Ureter (tissue), 1 donor: ENCODE measurements at places on chromosomes 2 and 18. TPM values are rescaled to one million over a fixed set of nuclear protein-coding genes. Genes with fewer than 3 reads are reported as not detected.
A peak's percentile ranks its signal among the peaks of the same experiment; 100 is the strongest.

Gene LAPTM4A
- total RNA-seq, result 227 TPM

Gene GMCL1
- 18.5 TPM for total RNA-seq

Gene LONRF2
- 3.6 TPM for total RNA-seq

Gene UGT1A7
- 7.7 TPM for total RNA-seq

Gene TMEM178A
- total RNA-seq, result 2.9 TPM

Gene SH3RF3
- total RNA-seq, result 8.0 TPM

Gene POTEJ
- total RNA-seq, result not detected

Gene SLC8A1
- total RNA-seq, result 116 TPM

DNA sequence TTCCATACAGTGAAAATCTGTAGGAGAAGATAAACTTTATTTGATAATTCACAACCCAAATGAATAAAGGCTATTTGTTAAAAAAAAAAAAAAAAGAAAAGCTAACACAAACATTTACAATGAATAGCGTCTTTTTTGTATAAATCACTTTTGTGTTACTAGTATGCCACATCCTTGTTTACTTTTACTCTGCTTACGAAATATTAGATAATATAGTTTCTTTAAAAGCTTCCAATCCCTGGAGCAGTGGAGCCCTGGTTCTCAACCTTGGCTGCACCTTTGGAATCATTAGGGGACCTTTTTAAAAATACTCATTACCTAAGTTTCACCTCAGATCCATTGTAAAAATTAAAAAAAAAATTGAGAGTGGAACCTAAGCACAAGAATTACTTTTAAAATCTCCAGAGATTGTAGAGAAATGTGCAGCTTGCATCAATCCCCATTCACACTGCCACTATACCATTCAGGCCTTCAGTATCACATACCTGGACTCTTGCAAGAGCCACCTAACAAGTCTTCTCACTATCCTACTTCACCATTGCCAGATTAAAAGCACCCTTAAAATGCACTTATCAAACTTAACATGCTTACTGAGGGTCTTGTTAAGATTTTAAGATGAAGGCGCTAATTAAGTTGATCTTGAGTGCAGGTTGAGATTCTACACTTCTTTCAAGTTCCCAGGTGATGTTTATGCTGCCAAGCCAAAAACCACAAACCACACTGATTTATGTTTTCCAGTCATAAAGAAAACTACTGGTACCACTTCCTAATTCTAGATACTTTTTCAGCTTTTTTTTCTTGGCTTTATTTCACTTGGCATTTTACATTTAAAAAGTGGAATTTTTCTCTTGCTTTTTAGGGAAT, 59.7 kb upstream of the ZC3H15 start:
- no peak for DNase-seq

DNA sequence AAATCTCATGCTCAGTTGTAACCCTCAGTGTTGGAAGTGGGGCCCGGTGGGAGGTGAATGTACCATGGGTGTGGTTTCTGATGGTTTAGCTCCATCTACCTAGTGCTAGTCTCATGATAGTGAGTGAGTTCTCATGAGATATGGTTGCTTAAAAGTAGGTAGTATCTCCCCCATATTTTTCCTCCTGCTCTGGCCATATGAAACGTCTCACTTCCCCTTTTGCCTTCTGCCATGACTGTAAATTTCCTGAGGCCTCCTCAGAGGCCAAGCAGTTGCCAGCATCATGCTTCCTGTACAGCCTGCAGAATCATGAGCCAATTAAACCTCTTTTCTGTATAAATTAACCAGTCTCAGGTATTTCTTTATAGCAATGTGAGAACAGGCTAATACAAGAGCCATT, 62.8 kb upstream of the RNF152 start:
- DNase-seq, result no peak

- DNase-seq, result no peak
Measured at GRCh38 chr2:136531731-136532130, 233.6 kb upstream of the THSD7B start.

GRCh38 chr18:41965634-41966255, 10.7 kb downstream of the PIK3C3 start:
- no peak for DNase-seq

GRCh38 chr18:42632801-42633200, 482.7 kb downstream of the RIT2 start:
- no peak for DNase-seq

- DNase-seq, result no peak
Measured at GRCh38 chr2:241980193-241980592, 110.7 kb downstream of the RTP5 start.

DNA sequence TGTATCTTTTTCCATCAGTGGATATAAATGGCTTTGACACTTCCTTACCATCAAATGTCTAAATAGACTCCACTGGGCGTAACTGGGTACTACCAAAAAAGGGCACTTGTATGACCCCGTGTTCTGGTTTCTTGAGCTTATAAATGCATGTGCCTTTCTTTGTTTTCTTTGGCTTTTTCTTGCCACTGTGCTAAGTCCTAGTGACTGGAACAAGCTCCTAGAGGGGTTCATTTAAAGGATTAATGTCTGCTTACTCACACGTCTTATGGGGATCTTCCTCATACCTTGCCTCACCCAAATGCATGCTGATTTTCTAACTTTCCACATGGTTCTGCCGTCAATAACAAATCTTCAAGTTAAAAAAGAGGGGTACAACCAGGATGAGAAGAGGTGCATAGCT, 19.8 kb upstream of the ZNF532 start:
- no peak for DNase-seq

- no peak for DNase-seq
Measured at GRCh38 chr2:146734042-146734820, 1110.6 kb upstream of the ACVR2A start.

- DNase-seq, result no peak
Measured at GRCh38 chr18:11146238-11146946, 3.0 kb downstream of the PIEZO2 start.

DNA sequence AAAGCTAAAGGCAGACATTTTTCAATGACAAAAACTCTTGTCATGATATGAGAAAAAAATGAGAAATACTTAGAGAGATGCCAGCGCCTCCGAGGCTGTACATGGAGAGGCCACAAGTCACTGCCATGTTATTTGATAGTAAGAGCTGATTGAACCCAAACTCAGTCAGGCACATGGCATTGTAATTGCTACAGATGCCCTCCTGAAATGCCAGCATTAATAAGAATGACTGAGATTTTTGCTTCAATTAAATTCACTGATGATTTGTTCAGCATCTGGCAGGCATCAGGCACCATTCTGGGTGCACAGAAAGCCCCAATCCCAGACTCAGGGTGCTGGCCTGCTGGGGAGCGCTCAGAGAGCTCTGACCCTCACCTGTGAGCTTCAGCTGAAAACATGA, 129.0 kb upstream of the PXDN start:
- no peak for DNase-seq

DNA sequence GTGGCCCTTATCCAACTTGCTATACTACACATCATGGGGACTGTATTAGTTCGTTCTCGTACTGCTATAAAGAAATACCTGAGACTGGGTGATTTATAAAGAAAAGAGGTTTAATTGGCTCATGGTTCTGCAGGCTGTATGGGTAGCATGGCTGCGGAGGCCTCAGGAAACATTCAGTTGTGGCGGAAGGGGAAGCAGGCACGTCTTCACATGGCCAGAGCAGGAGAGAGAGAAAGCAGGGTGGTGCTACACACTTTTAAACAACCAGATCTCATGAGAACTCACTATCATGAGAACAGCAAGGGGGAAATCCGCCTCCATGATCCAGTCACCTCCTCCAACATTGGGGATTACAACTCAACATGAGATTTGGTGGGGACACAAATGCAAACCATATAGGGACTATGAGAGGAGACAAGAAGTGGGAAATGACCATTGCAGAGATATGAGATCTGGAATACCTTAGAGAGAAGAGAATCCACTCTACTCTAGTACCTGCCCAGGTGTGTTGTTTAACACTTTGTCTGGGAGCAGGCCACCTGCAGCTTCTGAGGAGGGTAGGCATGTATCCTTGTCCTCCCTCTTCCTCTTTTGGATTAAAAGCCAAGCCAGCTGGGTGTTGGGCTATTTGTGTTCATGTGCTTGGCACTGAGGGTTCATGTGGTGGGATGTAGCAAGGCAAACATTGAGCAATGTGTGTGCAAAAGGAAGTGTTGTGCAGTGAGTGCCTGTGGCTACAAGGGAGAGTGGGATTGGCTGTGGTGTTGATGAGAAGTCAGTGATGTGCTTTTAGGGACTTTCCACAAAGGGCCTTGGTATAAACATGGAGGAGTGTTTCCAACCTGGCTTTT, 22.8 kb downstream of the TTLL4 start:
- DNase-seq, result peak; percentile 45

- no peak for DNase-seq
Measured at GRCh38 chr2:241636182-241637017, 558 bp downstream of the THAP4 start.

- DNase-seq, result no peak
Measured at GRCh38 chr2:219368690-219369191, 19.0 kb downstream of the DNPEP start.

DNA sequence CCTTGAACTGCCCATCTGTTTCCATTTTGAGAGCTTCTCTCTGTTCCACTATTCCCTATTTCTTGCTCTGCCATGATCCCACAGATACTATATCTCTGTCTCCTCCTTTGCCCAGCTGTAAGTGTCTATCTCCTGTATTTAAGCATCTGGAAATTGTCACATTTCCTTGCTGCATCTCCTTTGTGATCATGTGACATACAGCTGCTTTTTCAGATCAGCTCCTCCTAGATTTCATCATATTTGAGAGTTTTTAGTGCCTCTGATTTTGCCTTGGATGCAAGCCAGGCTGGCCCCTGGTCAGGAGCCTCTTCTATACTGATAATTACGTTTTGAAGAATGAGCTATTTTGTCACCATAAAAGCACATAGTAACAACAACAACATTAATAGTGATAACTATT, 131.7 kb upstream of the TNP1 start:
- DNase-seq, result no peak

DNA sequence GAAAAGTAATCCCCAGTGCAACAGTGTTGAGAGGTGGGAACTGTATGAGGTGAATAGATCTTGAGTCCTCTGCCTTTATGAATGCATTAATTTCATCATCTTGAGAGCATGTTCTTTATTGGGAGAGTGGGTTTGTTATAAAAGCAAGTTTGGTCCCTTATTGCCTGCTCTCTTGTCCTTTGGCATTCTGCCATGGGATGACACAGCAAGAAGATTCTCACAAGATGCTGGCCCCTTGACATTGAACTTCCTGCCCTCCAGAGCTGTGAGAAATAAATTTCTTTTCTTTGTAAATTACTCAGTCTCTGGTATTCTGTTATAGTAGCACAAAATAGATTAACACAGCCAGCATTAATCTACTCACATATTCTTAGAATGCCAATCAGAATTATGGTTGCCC, 108.6 kb downstream of the EHBP1 start:
- DNase-seq, result no peak

- no peak for DNase-seq
Measured at GRCh38 chr2:192407692-192408091, 213.0 kb upstream of the TMEFF2 start.

- no peak for DNase-seq
Measured at GRCh38 chr2:23532391-23533337, 147.7 kb downstream of the KLHL29 start.

- DNase-seq, result no peak
Measured at GRCh38 chr2:46798998-46799698, 116.5 kb downstream of the MCFD2 start.

GRCh38 chr2:105821428-105822125, 76.9 kb downstream of the NCK2 start:
- no peak for DNase-seq

GRCh38 chr2:219475697-219476651, 22.7 kb upstream of the GMPPA start:
- peak; percentile 76 for DNase-seq

DNA sequence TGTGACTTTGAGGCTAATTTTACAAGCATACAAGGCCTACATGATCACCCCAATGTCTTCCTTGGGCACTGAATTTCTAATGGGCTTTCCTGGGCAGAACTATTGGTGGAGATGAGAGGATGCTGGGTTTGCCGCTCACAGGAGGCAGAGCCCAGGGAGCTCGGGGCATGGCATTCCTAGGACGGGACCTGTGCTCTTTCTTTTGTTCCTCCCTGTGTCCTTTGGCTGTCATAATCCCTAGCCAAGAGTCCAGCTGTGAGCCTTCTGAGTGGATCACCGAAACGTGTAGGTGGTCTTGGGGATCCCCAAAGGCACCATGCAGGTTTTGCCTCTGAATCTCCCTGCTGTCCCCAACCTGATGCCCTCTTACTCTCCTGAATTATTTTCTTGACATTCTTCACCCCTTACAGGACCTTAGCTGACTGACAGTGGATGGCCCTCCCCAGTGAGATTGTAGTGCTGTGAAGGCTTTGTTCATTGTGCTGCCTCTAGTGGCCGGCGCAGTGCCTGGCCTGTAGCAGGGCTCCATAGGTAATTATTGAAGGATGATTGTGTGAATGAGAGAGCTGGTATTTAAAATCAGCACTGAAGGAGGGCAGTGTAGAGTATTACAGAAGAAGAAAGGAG, 221.9 kb downstream of the ZNF407 start:
- no peak for DNase-seq

DNA sequence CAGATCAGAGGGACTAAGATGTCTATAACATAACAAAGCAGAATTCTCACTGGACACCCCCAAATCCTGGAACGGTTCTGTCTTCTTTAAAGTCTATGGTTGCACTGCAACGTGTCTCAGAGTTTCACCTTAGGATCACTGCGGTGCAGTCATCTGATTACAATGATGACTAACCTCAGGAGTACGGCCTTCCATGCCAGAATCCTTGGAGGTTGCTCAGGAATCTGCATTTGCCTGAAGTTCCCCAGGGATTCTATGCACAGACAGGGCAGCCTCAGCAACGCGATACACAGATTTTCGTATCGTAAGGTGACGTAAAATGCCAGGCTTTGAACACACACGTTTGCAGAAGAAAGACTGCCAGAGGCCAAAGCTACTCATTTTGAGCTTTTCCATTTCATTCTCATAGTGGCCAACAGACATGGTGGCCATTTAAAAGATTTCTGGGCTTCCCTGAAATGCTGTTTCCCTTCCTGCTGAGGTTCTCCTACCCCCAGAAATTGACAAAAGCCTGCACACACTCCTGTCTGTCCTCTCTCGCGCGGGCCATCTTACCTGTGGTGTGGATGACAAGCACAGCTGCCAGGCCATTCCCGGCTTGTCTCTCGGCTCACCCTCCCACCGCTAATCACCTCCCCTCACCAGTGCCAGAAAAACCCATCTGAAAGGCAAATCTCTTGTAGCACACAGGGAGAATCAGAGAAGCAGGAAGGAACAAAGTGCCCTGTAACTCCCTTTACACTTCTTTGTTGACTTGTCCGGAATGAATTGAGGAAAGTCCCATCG, 148.8 kb downstream of the ACKR3 start:
- DNase-seq, result no peak

- DNase-seq, result peak; percentile 57
Measured at GRCh38 chr18:70464343-70465114, 175.7 kb downstream of the SOCS6 start.

DNA sequence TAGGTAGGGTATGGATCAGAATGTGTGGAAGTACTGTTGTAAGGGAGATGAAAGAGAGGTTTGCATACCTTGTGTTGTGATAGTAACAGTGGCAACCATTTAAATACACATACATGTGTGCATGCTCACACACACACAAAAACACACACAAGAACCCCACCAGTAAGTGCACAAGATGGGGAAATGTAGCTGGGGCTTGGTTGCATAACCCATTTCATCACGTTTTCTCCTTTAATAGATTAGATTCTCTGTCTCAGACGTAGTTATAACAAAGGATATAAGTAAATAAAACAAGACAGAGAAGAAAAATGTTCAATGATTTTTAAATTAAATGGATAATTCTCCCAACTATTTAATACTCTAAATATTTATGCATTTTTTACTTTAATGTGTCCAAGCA, 13.4 kb downstream of the ARHGAP15 start:
- DNase-seq, result no peak
